NCI-H1105 (cell line): ENCODE measurements at places on chromosomes 11 and 22.

DNA sequence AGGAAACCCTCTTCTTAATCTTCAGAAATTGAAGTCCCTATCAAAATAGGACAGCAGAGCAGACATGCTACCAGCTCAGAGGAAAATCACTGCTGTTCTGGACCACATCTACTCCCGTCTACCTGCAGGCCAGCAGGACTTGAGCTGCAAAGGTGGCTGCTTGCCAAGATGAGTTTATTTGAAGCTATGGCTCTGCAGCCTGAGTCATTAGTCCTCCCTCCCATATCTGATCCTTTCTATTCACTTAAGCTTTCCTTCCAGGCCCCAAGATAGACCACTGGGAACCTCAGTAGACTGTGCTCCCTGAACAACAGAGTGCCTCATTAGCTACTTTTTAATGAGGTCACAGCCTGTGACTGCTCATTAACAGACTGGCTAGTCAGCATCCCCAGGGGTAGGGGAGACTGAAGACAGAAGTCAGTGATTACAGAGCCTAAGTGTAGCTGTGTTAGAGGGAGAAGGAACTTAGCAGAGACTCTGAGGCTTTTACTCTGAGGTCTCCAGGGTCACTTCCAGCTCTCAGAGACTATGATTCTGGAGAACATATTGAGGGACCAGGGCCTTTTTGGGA, 6.8 kb upstream of the OR10A2 start:
- no peak for DNase-seq

DNA sequence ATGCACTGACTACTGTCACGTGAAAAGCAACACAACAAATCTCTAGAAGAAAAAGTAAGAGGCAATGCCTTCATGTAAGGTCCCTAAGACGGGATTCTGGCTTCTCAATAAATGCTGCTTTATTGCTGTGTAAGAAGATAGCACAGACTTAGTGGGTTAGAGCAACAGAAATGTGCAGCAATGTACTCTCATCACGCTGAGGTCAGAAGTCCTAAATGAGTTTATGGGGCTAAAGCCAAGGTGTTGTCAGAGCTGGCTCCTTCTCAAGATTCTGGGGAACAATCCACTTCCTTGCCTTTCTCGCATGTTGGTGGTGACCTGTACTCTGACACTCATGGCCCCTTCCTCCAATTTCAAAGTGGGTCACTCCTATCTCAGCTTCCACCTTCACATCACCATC, 93.4 kb downstream of the SHANK2 start:
- DNase-seq = no peak

- no peak for DNase-seq
These were observed 4.4 kb downstream of the MAPK12 start for GRCh38 chr22:50257041-50257440.

- DNase-seq = no peak
These were observed 47.7 kb upstream of the PPP6R3 start for GRCh38 chr11:68412593-68413475.

GRCh38 chr22:26435327-26436093, 6.5 kb downstream of the ASPHD2 start:
- DNase-seq = no peak

DNA sequence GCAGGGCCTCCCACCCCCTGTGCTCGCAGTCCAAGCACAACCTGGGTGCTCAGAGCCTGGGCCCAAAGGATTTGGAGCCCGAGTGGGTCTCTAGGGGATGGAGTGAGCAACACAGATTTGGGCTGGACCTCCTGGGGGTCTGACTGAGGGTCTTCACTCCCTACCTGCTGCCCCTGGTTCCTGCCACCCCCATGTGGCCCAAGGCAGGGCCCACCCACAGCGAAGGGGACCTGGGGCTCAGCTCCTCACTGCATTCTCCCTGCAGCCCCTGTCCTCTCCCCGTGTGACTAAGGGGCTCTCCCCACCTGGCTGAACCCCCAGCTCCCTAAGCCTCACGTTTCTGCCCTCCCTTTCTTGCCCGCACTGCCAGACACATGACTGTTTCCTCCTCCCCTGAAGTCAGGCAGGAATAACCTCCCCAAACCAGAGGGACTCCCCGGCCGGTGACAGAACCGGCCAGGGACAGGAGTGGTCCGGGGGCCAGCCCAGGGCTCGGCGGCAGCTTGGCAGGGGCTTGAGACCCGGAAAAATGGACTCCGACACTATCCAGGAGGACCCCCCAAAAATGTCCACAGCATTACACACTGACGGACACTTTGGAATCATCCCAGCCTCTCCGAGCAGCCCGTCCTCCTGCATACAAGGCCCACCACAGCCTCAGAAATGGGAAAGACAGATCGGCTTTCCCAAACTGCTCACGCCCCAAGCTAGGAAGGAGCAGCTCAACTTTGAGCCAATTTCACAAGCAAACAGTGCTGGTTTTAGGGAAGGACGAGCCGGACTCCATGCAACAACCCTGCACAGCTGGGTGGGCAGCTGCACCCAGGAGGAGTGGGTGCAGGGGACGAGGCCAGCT, 57.8 kb downstream of the BRD1 start:
- no peak for DNase-seq

GRCh38 chr11:67119585-67120391, 725 bp downstream of the KDM2A start:
- DNase-seq = no peak

GRCh38 chr22:31436132-31436531, 36.7 kb downstream of the DRG1 start:
- no peak for DNase-seq

DNA sequence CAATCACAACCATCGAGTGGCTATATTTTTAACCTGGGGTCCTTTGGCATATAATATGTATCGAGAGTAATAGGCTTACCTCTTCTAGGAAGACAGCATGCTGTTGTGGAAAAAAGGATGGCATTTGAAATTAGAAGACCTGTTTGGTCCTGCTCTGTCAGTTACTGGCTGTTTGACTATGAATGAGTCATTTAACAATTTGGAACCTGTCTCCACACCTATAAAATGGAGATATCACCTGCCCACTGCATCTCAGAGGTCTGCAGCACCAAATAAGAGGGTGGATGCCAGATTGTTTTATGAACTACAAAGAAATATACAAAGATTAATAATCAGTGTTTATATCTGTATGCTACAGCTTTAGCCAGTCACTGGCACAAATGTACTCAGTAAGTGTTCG, 60.8 kb downstream of the SLC25A17 start:
- DNase-seq = no peak

DNA sequence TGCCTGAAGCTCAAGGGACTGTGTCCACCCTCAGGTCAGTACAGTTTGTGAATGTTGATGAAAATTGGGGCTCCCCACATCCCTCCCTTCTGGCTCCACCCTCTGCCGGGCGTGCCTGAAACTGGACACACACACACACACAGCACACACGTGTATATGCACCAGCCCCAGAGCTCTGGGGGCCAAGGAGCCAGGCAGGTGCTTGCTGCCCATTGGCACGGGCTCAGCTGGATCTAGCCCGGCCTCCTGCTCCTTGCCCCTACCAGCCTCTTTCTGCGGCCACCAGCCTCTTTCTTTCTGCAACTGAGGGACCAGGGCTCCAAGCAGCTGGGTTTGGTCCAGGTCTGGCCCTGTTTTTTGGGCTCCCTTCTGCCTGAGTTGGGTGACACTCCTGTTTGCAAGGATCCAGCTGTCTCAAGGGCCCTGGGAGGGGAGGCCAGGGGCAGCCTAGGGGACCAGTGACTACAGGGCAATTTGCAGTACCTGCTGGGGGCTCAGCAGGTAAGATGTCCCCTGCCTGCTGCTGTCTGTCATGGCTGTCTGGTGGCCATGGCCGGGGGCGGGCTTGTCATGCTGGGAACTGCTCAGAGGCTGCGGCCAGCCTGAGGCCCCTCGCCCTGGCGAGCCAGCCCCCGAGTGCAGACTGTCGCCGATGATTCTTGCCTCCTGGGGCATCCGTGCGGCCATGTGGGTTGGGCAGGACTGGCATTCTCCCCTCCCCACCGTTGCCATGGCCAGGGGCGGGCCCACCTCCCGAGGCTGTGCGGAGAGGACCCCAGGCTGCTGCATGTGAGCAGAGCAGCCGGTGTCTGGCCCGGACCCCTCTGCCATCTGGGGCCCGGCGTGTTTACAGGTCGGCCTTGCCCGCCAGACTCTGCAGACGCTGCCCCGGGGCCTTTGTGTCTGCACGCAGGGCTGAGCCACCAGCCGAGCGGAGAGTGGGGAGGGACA, 51.5 kb upstream of the PPARA start:
- DNase-seq = no peak

- DNase-seq = no peak
These were observed 147.2 kb downstream of the GRIA4 start for GRCh38 chr11:105757107-105757506.

GRCh38 chr22:30969532-30970355, 679 bp downstream of the TUG1 start:
- peak; percentile 4 for DNase-seq

- DNase-seq = no peak
These were observed 129.3 kb upstream of the FGF3 start for GRCh38 chr11:69948256-69949141.

- DNase-seq = no peak
These were observed 56.1 kb downstream of the HSD17B12 start for GRCh38 chr11:43736502-43737200.

- DNase-seq = no peak
These were observed 3.6 kb upstream of the INPP5J start for GRCh38 chr22:31119026-31119717.

GRCh38 chr11:108931168-108931567, 266.3 kb downstream of the DDX10 start:
- no peak for DNase-seq

DNA sequence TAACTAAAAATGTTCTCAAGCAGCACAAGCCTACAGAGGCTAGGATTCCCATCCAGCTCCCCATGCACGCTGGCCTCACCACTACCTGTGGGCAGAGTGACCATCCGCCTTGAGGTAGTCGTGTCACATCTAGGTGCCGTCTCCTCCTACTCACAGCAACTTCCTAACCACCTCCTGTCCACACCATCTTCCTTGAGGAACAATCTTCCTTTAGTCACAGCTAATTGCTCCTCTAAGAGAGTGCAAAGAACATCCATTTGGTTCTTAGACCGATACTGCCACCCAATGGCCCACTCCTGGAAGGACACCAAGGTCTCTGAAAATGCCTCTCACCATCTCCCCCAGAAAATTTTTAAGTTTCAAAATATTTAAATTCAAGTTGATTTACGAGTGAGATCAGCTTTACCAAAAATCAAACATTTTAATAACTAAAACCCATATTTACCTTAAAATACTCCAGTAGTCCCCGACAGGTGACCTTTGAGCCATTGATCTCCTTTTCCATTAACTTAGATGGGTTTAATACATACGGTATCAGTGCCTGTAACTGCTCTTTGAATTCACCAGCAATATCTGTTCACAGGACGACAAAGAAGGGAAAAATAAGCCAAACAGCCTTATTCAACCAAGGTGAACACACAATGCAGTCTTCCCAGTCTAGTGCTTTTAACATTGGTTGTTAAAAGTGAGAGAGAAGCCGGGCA, 21.7 kb upstream of the PLAAT3 start:
- peak; percentile 12 for DNase-seq

- no peak for DNase-seq
These were observed 16.8 kb downstream of the SELENOO start for GRCh38 chr22:50217543-50218152.

DNA sequence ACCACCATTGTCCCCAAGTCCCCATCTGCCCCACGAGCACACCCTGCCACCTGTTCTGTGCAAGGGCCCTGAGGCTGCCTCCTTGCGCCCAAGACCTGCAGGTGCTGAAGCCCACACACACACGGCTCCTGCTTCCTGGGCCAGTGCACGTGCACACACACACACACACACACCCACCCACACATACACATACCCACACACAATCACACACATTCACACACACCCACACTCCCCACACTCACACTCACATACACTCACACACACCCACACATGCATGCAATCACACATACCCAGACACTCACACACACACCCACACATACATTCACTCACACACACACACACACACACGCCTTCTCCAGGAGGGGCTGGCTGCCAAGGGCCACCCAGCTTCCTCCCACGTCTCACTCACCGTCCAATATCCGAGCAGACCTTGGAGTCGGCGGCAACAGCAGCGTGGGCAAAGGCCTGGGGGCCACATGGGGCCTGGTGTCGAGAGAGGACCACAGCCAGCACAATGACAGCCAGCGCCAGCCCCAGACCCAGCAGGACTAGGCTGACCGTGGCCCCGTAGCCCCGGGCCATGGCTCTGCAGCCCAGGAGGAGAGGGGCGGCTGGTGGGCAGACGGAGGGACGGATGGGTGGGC, 616 bp downstream of the GGT5 start:
- DNase-seq = no peak

GRCh38 chr11:107268977-107269376, 188.6 kb downstream of the CWF19L2 start:
- DNase-seq = no peak

DNA sequence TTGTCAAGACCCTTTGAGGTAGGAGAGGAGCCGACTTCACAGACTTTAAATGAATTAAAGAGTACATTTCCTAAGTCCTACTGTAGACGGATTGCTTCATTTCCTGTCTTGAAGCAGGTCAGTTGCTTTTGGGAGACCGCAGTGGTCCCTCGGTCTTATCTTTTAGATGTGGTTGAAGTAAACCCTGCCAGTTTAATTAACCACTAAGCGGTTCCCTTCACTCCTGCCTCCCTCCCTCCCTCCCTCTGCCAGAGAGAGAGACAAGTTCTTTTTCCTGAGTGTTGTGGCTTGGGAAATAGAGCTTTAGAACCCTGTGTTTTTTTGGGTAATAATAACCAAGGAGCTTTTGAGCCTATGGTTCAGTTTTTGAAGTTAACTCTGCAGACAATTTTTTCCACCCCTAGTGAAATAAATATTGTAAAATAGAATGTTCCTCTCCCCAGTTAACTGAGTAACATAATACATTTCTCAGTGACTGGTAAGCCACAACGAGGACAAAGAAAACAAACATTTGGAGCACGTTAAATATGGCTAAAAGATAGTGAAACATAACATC, 147.5 kb downstream of the LDLRAD3 start:
- no peak for DNase-seq

DNA sequence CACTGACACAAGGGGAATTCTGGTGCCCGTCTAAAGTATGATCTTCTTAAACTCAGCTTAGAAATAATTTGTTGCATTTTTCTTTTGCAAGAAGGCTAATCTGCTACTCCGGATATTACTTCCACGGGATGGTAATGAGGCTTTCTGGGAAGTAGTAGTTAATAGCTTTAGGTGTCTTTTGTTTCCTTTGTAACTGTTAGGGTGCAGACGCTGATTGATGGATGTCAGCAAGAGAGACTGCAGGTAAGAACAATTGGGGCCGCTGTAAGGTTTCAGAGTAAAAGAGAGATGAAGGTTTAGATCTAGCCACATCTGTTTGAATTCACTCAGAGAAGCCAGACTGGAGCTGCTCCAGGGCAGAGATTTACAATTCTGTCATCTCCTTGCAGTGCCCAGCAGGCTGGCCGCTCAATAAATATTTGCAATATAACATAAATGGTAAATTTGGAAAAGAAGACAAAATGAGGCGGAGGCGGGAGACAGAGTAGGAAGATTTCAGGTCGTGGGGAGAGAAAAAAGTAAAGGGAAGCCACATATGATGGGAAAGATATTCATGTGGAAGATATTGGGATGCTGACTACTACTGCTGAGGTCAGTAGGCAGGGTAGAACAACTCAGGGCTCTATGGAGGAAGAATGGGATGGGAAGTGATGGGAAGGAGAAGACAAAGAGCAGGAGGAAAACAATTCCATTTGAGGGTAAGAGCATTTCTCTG, 320.5 kb downstream of the AASDHPPT start:
- DNase-seq = no peak

- peak; percentile 4 for DNase-seq
These were observed 225.0 kb downstream of the JRKL start for GRCh38 chr11:96614846-96615245.
